ENCODE measurements at places on chromosomes 1 and 21.
A peak's percentile ranks its signal among the peaks of the same experiment; 100 is the strongest.

- peak; percentile 51 for DNase-seq
Measured at GRCh38 chr21:29299046-29299915, 559 bp downstream of the BACH1 start.

- no peak for DNase-seq
Measured at GRCh38 chr1:51669816-51670215, 52.9 kb downstream of the OSBPL9 start.

GRCh38 chr1:212974711-212975110 lies 24.4 kb downstream of the VASH2 start:
- no peak for DNase-seq

DNA sequence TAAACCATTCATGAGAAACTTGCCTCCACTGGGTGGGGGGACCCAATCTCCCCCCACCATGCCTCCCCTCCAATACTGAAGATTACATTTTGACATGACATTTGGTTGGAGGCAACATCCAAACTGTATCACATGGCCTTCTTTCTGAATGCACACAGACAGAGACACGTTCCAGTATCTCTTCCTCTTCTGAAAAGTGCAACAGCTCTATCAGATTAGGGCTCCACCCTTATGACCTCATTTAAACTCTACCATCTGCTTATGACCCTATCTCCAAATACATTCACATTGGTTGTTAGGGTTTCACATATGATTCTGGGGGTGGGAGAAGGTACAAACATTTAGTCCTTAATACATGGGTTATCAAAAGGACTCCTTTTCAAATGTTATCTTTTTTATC lies 481.8 kb upstream of the NFIA start:
- no peak for DNase-seq

- no peak for DNase-seq
Measured at GRCh38 chr1:203215573-203215972, 13.9 kb downstream of the CHIT1 start.

GRCh38 chr1:14946684-14947238 lies 206.8 kb upstream of the TMEM51 start:
- DNase-seq, result peak; percentile 70

- no peak for DNase-seq
Measured at GRCh38 chr1:197903196-197903514, 725 bp downstream of the C1orf53 start.

DNA sequence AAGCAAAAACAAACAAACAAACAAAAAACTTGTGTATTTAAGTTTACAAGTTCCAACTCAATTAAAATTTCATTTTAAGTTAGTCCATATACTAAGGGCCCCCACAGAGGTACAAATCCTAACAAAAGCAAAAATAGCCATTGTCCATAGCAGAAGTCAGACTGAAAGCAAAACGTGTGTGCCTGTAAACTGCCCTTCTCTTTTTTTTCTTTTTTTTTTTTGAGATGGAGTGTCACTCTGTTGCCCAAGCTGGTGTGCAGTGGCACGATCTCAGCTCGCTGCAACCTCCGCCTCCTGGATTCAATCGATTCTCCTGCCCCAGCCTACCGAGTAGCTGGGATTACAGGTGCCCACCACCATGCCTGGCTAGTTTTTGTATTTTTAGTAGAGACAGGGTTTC lies 11.6 kb upstream of the IFNGR2 start:
- DNase-seq, result no peak

DNA sequence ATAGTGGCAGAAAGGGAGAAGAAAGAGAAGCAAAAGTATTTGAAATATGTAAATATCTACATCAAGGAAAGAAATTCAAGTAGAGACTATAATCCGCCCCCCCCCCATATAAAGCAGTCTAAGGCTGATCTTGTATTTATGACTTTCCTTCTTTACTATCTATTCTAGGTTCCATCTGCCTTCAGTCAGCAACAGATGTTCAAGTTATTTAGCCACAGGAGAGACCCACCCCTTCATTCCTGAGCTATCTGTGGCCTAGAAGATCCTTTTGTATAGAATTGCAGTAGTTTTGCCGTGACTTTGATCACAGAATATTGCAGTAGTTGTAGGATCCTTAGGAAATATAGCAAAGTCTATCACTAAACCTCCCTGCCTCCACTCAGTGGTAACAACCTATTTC lies 10.7 kb upstream of the BSDC1 start:
- peak; percentile 54 for DNase-seq

- no peak for DNase-seq
Measured at GRCh38 chr21:26840201-26840600, 5.0 kb downstream of the ADAMTS1 start.

GRCh38 chr1:218123968-218124367 lies 161.1 kb upstream of the RRP15 start:
- peak; percentile 40 for DNase-seq

DNA sequence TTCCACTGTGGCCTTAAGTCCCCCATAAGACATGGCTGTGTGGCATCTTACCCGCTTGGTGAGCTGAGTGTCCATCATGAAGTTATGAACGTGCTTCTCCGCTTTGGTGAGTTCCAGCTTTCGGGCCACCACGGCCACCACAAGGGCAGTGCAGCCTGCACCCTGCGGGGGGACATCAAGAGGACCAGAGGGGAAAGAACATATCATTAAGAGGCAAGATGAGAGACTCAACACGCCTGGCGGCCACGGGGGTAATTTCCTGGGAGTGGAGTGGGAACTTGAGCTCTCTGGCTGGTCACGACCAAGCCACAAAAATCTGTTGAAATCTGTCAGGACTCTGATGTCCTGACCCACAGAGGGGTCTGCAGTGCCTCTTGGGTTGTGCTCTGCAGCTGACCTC lies 117.9 kb upstream of the ADAR start:
- no peak for DNase-seq
